ENCODE measurements at places on chromosomes 4 and X.

DNA sequence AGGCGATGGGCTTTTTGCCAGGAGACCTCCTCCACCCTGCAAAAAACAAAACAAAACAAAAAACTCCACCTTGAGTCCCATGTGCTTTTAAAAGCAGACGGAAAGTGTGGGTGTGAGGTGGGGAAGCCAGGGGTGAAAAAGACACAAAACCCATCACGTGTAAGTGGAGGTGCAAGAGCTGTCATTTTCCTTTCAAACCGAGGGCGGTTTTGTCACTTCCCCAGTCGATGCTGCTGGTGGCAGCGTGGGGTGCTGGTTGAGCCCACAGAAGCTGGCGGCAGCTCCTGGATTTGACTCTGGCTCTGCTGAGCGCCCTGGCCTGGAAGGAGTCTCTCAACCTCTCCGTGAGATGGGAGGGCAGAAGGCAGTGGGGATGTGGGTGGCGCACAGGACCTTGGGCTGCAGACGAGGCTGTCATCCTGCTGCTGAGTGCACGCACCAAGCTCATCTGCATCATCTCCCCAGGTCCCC is 110.0 kb downstream of the PSAPL1 start:
- no peak for DNase-seq

- no peak for DNase-seq
Measured at GRCh38 chrX:1205681-1206611, 6.5 kb downstream of the CRLF2 start.

GRCh38 chrX:153474266-153474665 is 3.9 kb upstream of the HAUS7 start:
- DNase-seq = no peak

GRCh38 chr4:104966349-104967033 is 180.2 kb upstream of the TET2 start:
- DNase-seq = no peak

GRCh38 chrX:149909324-149910177 is 19.8 kb upstream of the HSFX4 start:
- no peak for DNase-seq

DNA sequence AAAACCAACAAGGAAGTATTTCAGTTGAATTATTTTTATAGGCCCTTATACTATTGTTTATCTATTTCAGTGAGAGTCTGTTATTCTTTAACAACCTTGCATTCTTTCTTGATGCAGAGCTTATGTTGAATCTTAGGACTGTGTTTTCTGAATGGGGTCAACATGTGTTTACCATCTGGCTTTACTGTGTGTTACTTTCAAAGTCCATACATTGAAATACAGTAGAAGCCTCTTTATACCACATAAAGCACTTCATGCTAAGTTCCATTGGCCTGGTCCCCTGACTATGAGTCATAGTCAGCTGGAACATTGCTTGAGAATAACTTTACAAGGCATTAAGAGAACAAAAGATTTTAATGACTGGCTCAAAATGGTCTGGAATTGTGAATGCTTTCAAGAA is 152.6 kb downstream of the GASK1B start:
- no peak for DNase-seq

DNA sequence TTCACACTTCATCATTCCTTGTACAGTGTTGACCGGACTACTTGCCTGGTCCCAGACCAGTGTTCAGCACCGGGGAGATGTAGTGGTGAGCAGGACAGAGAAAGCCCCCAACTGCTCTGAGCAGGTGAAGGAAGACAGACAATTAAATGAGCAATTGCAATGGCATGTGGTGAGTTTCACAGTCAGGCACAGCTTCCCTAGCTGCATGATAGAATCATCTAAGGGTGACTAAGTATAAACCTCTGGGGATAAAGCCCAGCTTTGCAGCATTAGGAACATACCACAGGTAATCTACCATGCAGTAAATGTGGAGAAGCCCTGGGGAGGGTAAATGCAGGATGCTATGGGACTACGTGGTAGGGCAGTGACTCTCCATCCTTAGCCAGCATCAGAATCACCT is 47.8 kb downstream of the TMA16 start:
- DNase-seq = no peak
